ENCODE measurements at places on chromosomes 4 and X. TPM values are rescaled to one million over a fixed set of nuclear protein-coding genes. Genes with fewer than 3 reads are reported as not detected.

DNA sequence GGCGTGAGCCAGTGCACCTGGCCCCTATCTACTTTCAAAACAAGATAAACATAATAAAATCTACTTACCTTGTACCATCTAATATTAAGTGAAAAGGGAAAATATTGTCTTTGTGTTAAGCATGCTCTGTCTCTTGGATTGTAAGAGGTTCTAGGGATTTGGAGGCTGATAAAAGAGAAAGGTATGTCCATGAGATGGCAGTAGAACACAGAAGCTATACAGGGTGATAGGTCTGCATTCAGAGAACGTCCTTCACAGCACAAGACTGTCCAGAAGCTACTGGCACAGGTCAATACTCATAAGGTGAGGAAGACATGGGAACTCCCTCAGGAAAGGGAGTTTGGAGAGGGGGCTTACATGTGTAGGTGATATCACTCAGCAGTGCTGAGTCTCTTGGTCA lies 135.5 kb downstream of the TMEM47 start:
- DNase-seq: no peak

- no peak for DNase-seq
Observed at GRCh38 chr4:21248331-21248730, 548.1 kb downstream of the PACRGL start.

Gene TEX11
- total RNA-seq: not detected

DNA sequence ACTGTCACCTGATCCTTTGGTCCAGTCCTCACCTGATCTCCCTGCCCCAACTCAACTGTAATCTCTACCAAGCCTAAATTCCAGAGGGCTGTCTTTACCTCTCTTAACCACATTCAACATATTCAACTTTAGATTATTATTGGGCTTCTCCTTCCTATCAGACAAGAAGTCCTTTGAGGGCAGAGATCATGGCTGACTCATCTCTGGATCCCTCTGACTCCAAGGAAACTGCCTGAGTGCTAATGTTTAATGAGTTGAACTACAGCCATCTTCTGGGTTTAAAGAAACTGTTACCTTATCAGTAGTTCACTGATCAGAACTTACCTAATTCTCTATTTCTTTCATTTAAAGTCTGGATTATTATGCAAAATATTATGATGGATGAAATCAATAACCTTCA lies 135.7 kb downstream of the GPC3 start:
- DNase-seq: no peak

Gene USP17L21
- not detected for total RNA-seq

Gene PCDH10
- total RNA-seq: not detected

Gene ZCCHC12
- not detected for total RNA-seq

Gene RASL11B
- not detected for total RNA-seq

DNA sequence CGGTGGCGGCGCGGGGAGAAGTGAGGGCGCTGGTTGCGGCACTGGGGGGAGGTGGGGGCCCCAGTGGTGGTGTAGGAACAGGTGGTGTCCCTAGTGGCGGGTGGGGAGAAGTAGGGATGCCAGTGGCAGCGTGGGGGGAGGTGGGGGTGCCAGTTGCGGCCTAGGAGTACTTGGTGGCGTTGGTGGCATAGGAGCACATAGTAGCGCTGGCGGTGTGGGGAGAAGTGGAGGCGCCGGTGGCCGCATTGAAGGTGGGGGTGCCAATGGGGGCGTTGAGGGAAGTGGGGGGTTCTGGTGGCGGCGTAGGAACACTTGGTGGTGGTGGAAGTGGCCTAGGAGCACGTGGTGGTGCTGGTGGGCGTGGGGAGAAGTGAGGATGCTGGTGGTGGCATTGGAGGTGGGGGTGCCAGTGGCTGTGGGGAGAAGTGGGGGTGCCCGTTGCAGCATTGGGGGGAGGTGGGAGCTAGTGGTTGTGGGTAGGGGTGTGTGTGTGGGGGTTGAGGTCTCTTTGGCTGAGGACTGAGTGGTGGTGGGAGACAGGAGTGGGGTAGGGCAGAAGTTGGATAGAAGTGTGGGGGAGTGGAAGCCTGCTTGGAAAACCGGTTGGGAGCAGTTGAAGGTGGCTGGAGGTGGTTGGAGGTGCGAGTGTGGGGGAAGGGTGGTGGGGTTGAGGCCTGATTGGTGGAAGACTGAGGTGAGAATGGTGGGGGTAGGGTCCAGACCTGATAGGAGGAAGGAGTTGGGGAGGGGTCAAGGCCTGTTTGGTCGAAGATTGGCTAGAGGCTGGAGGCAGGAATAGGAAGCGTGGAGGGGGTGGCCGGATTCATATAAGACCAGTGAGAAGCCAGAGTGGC lies 1.1 kb downstream of the GCNA start:
- DNase-seq: no peak

DNA sequence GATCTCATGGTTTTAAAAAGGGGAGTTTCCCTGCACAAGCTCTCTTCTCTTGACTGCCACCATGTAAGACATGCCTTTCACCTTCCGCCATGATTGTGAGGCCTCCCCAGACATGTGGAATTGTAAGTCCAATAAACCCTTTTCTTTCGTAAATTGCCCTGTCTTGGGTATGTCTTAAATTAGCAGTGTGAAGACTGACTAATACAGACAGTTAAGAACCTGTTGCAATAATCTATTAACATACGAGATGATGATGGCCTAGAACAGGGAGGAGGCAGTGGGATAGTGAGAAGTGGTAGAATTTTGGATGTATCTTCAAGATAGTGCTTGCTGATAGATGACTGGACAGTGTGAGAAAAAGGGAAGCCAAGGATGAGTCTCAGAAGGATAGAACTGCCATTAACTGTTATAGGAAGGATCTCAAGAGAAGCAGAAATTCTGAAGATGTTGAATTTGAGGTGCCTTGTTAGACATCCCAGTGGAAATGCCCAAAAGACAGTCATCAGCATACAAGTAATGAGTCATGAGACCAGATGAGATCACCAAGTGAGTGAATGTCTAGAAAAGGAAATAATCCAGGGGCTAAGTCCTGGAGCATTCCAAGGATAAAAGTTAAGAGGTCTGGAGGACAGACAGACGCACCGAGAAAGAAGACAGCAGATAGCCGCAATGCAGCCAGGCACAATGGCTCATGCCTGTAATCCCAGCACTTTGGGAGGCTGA lies 38.8 kb upstream of the UGDH start:
- DNase-seq: no peak

DNA sequence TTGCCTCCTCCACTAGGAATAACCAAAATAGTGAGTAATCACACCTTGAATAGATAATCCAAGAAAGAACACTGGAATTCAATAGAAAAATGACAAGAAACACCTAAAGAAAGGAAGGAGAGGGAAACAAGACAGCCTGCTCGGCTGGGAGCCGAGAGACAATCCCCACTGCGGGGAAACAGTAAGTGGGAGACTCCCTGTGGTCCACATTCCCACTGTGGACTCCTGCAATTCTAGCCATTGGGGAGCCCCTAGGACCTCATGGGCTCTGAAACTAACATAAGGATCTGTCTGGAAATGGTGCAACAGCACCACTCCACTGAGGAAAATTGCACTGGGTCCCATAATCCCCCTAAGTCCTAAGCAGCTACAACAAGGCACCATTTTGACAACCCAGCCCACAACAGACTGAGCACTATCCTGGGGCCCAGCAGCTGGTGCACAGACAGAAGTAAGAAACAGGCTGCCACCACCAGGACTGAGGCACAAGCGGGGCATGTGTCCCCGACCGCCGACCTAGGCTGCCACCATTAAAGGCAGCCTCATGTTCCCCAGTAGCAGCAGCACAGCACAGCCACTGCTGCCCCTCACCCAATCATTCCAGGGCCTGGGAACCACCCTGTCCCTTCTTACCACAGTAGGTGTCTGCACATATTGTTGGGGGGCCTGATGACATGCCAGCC lies 14.2 kb downstream of the LRBA start:
- DNase-seq: no peak

Gene GAGE12D
- not detected for total RNA-seq

Gene ARX
- total RNA-seq: not detected

GRCh38 chrX:139506333-139506732 lies 24.2 kb upstream of the F9 start:
- no peak for DNase-seq

DNA sequence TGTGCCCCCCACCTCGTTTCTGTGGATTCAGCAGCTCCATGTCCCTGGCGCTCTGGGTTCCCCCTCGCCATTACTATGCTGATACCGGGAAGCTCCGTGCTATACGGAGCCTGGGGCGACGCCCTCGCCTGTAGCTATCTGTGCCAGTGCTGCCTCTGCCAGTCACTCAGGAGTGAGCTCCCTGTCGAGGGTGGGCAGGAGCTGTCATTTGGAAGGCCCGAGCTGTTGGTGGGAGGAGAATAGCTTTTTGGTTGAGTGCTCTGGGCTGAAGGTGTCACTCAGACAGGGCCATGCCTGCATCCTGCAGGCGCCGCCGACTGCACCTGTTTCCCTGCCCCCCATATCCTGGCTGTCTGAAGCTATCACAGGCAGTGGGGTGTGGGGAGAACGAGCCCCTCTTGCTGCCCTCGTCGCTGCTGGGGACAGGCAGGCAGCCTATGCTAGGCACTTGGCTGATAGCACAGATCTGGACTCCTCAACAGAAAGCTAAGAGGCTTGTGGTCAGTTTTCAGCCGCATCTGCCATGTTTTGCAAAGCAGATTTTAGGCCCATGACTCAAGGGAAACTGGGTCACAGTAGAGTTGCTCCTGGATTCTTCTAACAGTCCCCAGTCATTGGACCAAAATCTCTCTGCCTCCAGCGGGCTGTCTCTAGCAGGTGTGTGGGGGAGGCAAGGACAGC lies 31.8 kb downstream of the CPLX1 start:
- DNase-seq: no peak

Measured in activated CD8-positive, alpha-beta T cell treated with anti-CD3 and anti-CD28 coated beads, Interleukin-2, amount 10 ng/mL, durations not matched to agents 7 days and 5 days (primary cell).